Activated T-helper 1 cell treated with anti-CD3 and anti-CD28 coated beads, Interleukin-12 subunit alpha, Interleukin-12 subunit beta, Interleukin-2, Interleukin-4 antibody, amounts not matched to agents 30 ng/mL and 10 ng/mL and 1 ng/mL, durations not matched to agents 14 hours and 24 hours and 36 hours (primary cell): ENCODE measurements at places on chromosomes 2 and 18.

- no peak for DNase-seq
These were observed 196.0 kb downstream of the DCC start for GRCh38 chr18:52536039-52536438.

- no peak for DNase-seq
These were observed 253.4 kb downstream of the TMX3 start for GRCh38 chr18:68461481-68462018.

- DNase-seq = no peak
These were observed 228.6 kb downstream of the EPHA4 start for GRCh38 chr2:221343524-221343923.

- DNase-seq = no peak
These were observed 182.7 kb downstream of the UXS1 start for GRCh38 chr2:106011380-106011779.

DNA sequence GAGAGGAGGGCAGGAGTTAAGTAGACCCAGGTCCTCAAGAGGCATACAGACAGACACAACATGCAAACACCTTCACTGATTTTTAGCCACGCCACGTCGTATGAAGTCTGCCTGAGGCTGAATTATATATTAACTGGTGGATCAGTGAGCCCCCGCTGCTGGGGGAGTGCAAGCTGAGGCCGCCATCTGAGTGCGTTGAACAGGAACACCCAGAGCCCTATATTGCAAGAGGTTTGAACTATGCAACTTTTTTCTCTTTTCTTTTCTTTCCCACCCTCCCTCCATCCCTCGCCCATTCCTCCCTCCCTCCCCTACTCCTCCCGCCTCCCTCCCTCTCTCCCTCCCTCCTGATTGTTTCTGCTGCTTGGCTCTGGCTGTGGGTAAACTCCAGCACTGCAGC is 30.2 kb downstream of the SETBP1 start:
- DNase-seq = no peak

GRCh38 chr18:35409911-35410310 is 32.8 kb upstream of the ZNF396 start:
- DNase-seq = no peak

GRCh38 chr2:1972948-1973347 is 228.6 kb upstream of the PXDN start:
- DNase-seq = no peak

GRCh38 chr2:122749405-122749804 is 994.0 kb downstream of the TSN start:
- DNase-seq = no peak

GRCh38 chr2:53877556-53877955 is 17.8 kb upstream of the GPR75 start:
- DNase-seq = no peak

- no peak for DNase-seq
These were observed 236.5 kb upstream of the FN1 start for GRCh38 chr2:215672406-215672805.

DNA sequence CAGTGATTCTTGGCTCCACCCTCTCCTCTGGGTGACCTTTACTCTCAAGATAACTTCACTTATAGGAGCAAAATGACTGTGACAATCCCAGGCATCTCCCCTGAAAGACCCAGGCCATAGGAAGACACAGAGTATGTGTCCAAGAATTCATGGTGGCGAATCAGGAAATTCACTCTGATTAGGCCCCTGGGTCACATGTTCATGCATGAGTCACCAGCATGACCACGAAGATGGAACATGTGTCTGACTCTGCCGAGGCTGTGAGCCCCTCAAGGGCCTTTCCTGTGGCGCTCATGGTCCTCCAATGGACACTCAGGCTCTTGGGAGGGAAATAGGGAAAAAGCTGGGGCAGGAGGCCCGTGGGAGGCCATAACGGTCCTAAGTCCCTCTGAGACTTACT is 74.0 kb upstream of the TEX51 start:
- DNase-seq = no peak

DNA sequence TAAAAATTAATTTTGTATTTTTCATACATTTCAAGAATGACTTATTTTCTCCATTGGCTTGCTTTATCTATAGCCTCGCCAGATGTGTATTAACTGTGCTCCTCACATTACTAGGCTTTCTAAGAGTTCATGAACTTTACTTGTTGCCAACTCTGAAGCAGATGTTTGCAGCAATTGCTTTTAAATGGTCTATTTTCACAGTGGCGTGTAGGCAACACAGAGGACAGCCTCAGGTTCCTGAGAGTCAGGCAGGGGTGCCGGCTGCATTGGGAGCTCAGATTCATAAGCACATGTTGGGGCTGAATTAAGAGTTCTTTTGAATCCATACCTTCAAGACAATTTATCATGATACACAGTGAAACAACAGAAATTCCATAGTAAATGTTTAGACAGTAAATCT is 179.2 kb upstream of the PXDN start:
- no peak for DNase-seq

GRCh38 chr18:66647671-66648070 is 43.8 kb upstream of the CDH19 start:
- no peak for DNase-seq

GRCh38 chr2:63023444-63023843 is 27.2 kb upstream of the OTX1 start:
- DNase-seq = no peak

DNA sequence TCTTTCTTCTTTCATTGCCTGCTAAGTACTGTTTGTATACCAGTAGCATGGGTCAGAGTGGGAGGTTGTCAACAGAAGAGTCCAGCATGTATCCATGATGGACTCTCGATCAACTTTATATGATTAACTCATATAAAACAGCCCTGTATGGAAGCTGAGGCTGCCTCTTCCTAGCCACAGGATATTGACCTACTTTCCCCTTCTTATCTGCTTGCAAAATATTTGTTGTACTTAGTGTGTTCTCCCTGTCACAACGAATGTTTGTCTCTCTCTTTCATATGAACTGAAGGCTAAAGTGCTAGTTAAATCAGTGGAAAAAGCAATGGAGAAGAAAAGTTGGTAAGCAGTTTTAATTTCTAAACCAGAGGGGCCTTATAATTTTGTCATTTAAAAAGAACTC is 17.8 kb downstream of the MYO1B start:
- no peak for DNase-seq

GRCh38 chr2:115290478-115290877 is 848.0 kb downstream of the DPP10 start:
- no peak for DNase-seq

DNA sequence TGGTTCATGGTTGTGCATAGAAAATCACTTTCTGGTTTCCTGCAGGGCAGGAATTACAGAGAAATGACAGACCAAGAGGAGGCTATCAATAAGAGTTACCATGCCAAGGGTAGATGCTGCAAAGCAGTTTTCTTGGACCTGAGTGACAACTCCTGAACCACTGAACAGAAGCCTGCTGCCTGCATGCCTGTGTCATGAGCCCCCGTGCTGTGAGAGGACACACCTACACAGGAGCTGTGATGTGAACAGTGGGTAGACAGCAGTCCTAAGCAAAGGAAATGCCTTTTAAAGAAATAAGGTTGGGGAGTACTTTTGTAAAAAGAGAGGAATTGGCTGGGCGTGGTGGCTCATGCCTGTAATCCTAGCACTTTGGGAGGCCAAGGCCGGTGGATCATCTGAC is 54.2 kb upstream of the CREB1 start:
- DNase-seq = no peak

DNA sequence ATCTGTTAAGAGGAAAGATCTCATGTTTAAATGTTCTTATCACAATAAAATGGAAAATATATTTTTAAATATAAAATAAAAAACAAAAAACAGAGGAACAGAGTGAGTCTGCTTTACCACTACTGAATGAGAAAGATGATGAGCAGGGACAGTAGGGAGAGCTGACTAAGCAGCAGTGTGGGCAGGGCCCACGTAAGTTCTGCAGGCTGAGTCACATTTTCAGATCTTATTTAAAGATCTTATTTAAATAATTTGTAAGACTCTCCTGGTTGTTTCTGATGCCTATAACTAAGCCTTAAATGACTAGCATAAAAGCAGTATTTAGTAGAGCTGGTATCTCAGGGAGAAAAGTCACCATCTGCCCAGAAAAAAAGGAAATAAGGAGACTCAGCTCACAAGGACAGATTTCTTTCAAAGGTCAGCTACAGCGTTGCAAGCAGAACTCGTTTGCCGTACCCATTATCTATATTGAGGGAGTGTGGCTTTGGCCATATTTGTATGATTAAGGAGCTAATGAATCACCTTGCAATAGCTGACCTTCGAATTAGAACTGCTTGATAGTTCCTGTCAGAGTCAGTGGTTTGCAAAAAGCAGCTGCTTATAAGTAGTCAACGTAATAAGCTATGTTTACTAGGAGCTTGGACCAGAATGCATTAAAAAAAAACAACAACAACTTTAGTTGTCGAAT is 322.1 kb upstream of the CHAC2 start:
- DNase-seq = no peak

GRCh38 chr18:62487161-62487560 is 35.7 kb upstream of the ZCCHC2 start:
- DNase-seq = no peak

DNA sequence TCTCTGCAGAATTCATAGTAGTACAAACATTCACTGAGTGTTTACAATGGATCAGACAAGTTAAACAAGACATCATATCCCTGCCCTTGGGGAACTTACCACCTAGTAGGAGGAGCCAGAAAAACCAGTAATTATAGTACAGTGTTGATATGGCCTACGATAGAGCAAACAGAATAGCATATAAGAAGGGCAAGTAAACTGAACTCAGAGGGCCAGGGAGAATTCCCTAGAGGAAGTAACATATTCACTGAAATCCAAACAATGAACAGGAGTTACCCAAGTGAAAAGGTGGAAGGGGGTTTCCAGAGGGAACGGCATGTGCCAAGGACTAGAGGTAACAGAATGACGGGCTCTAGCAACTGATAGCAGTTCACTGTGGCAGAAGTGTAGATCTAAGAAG is 34.1 kb downstream of the NHEJ1 start:
- no peak for DNase-seq

DNA sequence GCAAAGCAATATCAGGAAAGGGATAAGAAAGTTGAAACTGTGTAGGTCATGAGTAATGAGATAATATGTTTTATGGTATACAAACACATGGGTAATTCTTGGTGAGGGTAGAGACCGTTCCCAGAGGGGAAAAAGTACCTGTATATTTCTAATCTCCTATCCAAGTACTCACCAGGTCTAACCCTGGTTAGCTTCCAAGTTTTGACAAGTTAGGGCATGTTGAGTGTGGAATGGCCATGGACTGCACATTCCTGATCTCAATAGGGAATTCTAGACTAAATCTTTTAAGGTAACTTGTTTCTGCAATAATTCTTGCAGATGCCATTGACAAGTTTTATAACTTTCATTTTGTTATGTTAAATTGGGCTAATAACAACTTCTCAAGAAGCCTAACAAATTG is 216.6 kb downstream of the SPAG16 start:
- no peak for DNase-seq

DNA sequence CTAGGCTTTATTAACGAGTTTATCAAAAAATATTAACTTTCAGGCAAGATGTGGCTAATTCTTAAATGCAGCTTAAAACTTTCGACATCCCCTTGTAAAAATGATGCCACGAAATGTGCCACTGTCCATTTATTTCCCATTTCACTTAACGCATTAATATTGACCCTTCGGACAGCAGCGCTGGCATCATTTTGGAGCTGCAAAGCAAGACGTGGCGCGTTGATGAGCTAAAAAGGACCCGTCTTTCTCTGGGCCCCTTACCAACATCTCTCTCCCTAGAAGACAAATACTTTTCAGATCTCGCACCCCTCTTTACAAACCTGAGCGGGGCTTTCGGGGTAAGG is 367.9 kb downstream of the MTX2 start:
- DNase-seq = no peak

DNA sequence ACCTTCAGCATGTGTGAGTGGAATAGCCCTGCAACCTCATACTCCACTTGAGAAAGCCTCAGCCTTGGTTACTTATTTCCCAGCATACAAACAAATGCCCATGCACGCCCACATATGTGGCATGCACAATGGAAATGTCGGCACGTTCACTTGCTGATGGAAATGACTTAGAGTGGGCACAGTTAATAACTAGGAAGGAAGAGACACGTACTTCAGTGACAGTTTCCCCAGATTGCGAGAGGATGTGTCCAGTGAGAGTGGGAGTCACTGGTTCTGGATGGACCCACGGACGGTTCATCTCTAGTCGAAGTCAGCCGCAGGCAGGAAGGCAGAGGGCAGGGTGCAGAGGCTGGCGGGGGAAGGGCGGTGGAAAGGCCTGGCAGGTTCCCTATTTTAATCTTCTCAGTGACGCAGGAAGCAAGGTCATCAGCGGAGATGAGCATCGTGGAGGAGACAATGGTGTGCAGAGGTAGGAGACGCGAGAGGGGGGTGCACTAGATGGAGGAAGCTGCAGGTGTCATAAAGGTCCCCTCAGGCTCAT is 350.7 kb upstream of the MYT1L start:
- DNase-seq = no peak

DNA sequence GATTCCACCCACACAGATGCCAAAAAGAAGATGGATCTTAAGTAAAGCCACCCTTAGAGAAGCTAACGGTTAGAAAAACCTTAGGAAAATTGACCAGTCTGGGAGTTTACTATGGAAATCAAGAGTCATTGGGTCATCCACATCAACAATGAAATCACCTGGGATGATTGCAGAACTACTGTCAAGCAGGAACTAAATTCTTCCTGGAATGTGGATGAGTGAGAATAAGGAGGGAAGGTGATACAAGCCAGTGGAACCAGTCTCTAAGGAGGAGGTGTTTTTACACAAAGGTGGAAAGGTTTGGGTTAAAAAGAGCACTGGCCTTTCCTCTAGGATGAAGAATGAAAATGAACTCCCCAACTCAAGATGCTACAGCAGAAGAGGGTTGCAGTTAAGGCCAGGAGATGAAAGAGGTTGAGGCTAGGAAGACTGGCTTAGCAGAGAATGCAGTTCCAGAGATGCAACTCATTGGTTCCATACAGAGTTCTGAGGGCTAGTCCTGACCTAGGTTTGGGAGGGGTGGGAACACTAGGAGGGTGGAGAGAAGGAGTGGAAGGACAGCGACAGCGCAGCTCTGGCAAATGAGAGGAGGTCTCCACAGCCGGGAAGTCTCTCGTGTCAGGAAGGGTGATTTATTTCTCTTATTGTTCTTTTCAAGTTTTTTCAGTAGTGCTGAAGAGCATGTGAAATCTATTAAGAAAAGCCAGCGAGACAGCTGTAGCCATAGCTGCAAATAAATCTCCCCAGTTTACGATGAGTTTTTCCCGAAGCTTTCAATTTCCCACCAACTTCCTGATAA is 27.7 kb upstream of the KDM3A start:
- DNase-seq = no peak

DNA sequence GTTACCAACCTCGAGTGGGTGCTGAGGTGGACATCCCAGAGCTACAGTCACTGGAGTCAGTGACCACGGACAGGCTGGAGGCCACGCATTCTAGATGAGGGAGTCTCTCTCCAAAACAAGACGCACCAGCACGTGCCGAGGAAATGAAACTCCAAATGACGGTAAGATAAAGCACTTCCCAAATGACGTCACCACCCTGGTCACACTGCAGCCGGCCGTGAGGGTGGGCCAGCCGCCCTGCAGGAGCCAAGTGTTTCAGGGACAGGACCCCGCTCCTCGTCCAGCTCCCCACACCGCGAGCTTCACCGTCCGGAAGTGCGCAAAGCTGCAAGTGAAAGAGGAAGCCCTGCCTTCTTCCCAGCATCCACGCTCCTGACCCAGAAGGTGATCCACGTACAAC is 99.4 kb downstream of the ZNF516 start:
- DNase-seq = no peak
